Activated CD4-positive, alpha-beta T cell treated with anti-CD3 and anti-CD28 coated beads, Interleukin-2, amount 50 U/mL, for 4 hours (primary cell): ENCODE measurements at places on chromosomes 5 and 9.
A peak's percentile ranks its signal among the peaks of the same experiment; 100 is the strongest.

GRCh38 chr9:116589392-116590354 is 97.4 kb upstream of the TRIM32 start:
- DNase-seq: no peak

DNA sequence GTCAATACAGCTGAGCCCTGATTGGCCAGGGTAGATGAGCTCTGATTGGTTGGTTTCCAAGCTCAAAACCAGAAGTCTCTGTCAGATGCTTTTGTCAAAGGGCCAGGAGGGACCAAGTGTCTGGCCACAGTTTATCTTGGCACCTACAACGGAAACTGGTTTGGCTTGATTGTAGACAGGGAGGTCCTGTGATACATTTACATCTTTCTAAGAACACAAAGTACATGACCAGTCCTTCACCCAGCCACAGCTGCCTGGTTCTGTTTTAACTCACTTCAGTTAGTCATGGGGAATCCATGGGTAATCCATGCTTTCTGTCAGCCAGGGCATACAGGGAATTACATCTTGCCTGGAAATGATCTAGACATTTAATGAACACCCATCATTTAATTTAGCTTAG is 171.2 kb downstream of the SLC12A2 start:
- DNase-seq: no peak

- no peak for DNase-seq
These were observed 5.7 kb downstream of the NEURL1B start for GRCh38 chr5:172646716-172647285.

DNA sequence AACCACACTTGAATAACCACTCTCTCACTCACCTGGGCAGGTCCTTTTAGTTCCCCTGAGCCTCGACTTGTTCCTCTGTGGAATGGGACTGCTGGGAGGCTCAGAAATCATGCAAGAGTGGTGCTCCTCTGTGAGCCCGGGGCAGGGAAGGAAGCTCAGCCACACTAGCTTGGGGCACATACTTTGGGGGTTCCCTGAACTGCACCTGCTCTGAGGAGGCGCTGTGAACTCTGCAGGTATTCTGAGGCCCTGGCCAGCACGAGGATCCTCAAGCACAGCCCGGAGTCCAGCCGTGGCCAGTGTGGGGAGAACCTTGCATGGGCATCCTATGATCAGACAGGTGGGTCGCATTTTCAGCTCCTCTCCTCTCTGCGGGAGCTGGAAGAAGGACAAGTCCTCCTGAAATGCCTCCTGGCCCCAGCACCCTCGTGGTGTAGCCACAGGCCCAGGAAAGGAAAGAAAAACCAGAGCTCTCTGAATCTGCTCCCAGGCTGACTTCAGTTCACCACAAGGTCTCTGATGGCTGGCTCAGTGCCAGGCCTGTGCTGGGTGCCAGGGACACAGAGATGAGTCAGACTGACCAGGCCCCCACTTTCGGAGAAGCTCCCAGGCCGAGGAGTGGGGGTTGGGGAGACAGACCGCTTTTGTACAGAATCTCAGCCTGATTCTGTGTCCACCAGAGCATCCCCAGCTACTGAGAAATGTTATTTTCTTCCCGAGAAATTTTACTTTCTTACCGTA is 11.9 kb downstream of the GLIPR2 start:
- peak; percentile 64 for DNase-seq

- no peak for DNase-seq
These were observed 485.4 kb downstream of the ZNF608 start for GRCh38 chr5:124260921-124261515.

- DNase-seq: no peak
These were observed 86.9 kb downstream of the HACD4 start for GRCh38 chr9:20944507-20944906.
